ENCODE measurements at places on chromosomes 11 and 22.

- no peak for DNase-seq
These were observed 21.4 kb upstream of the PACSIN2 start for GRCh38 chr22:43036282-43036829.

DNA sequence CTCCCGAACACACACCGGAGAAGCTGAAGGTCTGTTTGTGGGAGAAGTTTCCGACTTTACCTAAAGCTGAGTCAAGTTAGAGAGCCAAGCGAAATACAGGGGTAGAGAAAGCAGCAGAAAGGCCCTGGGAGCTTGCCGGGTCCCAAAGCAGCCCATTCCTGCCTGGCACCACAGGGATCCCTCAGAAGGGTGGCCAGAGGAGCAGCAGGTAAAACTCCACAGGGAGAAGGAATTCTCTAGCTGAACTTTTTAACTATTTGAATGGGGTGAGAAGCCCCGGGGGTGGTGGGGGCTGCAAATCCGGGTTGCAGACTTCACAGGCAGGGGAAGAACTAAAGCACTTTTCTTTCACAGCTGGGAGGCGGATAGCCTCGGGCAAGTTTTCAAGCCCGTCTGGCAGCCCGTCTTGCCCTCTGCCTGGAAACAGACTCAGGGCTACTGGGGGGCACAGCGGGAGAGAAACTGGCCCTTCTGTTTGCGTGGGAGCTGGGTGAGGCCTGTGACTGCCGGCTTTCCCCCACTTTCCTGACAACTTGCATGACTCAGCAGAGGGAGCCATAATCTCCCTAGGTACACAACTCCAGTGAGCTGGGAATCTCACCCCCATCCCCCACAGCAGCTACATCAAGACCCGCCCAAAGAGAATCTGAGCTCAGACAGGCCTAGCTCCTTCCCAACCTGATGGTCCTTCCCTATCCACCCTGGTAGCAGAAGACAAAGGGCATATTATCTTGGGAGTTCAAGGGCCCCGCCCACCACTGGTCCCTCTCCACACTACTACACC, 311.0 kb downstream of the SBF2 start:
- no peak for DNase-seq

- no peak for DNase-seq
These were observed 235.9 kb upstream of the DDI1 start for GRCh38 chr11:103800406-103801114.

DNA sequence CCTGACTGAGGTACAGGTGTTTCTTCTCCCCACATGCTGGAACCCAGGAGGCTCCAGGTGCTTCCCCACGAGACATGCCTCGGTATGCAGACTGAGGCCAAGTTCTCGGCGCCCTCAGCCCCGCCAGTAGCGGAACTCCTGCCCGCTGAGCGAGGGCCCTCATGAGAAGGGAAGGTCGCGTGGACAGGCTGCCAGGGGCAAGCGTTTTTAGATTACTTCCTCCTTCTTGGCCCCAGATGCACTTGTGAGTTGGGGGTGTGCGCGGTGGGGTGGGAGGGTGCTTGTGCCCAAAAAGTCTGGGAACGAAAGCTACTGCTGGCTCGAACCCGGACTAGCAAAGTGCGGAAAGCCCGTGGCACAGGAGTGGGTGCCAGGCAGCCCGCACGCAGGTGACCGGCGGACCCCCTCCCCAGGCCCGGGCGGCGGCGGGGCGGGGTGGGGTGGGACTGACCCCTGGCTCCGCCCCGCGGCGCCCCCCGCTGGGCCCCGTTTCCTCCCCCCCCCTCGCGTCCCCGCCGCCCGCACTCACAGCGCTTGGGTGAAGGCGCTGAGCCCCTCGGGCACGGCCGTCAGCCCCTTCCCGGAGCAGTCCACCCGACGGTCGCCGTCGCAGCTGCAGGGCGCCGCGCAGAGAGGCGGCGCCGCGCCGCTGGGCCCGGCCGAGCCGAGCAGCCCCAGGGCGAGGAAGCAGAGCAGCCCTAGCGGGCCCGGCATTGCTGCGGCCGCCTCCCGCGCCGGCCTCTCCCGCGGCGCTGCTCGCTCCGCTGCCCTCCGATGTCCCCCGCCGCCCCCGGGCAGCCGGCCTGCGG, 797 bp downstream of the LGR4 start:
- peak; percentile 16 for DNase-seq

GRCh38 chr22:20420157-20420842, 17.3 kb downstream of the SCARF2 start:
- no peak for DNase-seq

DNA sequence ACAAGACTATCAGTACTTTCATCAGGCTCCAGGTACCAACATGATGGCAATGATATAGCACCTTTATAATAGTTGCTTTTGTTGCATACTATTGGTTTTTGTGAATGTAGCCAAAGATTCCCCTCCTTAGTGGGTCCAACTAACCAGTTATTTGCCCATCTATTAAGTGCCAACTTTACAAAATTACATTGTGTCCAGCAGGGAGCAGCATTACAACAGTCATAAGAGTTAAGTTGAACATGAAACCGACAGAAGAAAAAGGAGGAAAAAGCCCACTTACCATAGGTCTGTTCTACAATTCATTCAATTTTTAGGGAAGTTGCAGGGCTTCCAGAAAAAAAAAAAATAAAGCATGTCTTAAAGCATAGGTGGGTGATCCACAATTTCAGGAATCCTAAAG, 21.6 kb downstream of the IMMP1L start:
- DNase-seq = peak; percentile 40

GRCh38 chr11:117572671-117573070, 224.3 kb downstream of the DSCAML1 start:
- no peak for DNase-seq

Measured in CD4-positive, alpha-beta T cell treated with Interferon alpha-2 for 1 hour (primary cell).